ENCODE measurements at places on chromosomes 12 and 14. TPM values are rescaled to one million over a fixed set of nuclear protein-coding genes. Genes with fewer than 3 reads are reported as not detected.

PRH2 gene
- 0.92 TPM for total RNA-seq

KSR2 gene
- total RNA-seq: 7.2 TPM

NXPH4 gene
- 4.4 TPM for total RNA-seq

GDF11 gene
- total RNA-seq: 12.7 TPM

LIN7A gene
- 60.0 TPM for total RNA-seq

CFAP54 gene
- total RNA-seq: 36.0 TPM

TRPV4 gene
- total RNA-seq: 0.92 TPM

AMN1 gene
- 63.4 TPM for total RNA-seq

INHBE gene
- not detected for total RNA-seq

SLC4A8 gene
- 42.7 TPM for total RNA-seq

KCNC2 gene
- 41.5 TPM for total RNA-seq

XPOT gene
- total RNA-seq: 61.4 TPM

TMTC1 gene
- total RNA-seq: 42.4 TPM

SNW1 gene
- 47.1 TPM for total RNA-seq

C12orf42 gene
- 0.92 TPM for total RNA-seq

CLEC4C gene
- total RNA-seq: not detected

SLCO1B1 gene
- not detected for total RNA-seq

SLC22A17 gene
- total RNA-seq: 389 TPM

SLC39A5 gene
- total RNA-seq: not detected

TMEM30B gene
- total RNA-seq: 0.23 TPM

CKAP4 gene
- 40.6 TPM for total RNA-seq

KRT7 gene
- not detected for total RNA-seq

DEGS2 gene
- total RNA-seq: 1.6 TPM

MGP gene
- 3.0 TPM for total RNA-seq

GPR162 gene
- 87.9 TPM for total RNA-seq

NGDN gene
- 39.0 TPM for total RNA-seq

Measured in diencephalon (tissue), 1 donor.